ENCODE measurements at places on chromosomes 13 and 19.

GRCh38 chr13:66359393-66359792 lies 870.7 kb downstream of the PCDH9 start:
- DNase-seq = no peak

- DNase-seq = no peak
Observed at GRCh38 chr19:31432201-31432810, 83.1 kb upstream of the TSHZ3 start.

DNA sequence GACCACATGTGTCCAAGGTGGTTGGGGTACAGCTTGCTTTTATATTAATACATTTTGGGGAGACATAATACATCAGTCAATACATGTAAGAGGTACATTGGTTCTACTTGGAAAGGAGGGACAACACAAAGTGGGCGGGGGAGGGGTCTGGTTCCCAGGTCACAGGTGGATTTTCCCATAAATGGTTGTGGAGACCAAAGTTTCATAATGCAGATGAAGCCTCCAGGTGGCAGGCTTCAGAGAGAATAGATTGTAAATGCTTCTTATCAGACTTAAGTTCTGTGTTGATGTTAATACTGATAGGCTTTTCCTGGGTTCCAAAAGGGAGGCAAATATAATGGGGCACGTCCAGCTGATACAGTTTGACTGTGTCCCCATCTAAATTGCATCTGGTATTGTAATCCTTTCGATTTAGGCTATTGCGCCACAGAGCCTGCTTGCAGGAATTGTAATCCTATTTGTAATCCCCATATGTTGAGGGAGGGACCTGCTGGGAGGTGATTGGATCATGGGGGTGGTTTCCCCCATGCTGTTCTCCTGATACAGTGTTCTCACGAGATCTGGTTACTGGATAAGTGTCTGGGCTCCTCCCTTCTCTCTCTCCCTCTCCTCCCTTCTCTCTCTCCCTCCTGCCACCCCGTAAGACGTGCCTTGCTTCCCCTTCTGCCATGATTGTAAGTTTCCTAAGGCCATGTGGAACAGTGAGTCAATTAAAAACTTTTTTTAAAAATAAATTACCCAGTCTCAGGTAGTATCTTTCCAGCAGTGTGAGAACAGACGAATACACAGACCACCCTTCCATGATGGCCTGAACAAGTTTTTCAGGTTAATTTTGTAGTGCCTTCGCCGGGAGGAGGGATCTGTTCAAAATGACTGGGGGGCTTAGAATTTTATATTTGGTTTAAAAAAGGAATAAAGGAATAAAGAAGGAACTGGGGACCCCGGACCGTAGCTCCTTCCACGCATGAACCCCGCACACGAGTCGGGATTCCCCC lies 44.9 kb downstream of the ZNF823 start:
- DNase-seq = no peak

GRCh38 chr13:76725211-76725610 lies 161.0 kb downstream of the KCTD12 start:
- no peak for DNase-seq

DNA sequence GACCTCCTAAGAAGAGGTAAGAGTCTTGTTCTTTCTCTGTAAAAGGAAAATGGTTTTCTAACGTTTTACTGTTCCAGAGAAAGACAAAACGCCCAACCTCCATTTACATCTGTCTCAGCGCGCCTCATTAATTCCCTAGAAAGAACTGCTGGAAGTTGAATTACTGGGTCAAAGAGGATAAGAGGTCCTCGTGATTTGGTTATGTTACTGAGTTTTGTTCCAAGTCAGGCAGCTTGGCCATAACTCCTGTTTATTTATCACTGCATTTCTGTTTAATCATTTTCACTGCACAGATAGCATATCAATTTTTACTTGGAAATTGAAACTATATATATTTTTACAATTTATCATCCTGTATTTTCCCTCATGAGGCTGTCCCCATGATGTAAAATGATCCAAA lies 112.9 kb upstream of the PEG3 start:
- no peak for DNase-seq

DNA sequence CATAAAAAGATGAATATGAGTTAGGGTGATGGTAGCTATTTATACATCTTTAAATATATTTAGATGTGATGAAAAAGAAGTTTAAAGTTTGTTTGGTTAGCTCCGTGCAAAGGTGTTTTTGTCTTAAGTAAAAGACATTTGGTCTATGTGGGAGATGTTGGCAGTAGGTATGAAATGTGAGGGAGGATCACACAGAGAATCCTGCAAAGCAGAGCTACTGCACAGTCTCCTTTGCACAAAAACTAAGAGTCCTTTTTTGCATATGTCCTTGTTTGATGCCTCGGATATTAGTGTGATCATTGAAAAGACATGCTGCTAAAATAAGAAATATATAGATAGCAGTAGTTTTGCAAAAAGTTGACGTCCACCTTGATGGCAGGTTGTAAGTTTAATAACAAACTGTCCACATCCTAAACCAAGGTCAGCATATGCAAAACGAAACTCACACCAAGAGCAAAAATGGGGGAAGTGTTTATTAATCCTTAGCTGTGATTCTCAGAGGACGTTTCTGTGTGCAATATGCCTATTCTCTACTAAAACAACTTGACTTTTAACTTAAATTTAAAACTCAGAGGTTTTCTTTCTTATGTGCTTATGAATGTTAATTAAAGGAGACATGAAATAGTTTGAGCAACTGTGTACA lies 870.1 kb downstream of the PCDH9 start:
- DNase-seq = no peak

DNA sequence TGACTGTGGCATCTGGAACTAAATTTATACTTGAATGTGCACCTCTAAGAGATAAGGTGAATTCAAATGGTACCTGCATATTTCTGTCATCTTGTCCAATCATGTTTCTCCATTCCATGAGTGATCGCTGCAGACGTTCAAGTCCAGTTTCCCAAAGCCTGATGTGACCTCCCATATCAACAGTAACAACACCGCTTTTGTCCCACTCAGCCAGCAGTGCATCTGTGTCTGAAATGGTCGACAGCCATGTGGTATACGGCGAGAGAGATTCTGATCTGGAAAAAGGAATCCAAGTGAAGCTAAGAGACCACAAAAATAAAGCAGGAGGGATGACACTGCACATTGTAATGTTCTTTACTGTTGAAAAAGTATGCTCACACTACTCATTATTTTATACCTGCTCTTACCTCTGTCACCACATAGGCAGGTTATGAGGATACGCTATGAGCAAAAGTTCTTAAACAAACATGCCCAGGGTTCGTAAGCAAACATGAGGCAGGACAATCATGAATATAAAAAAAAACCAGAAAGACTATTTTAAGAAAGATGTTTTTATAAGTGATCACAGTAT lies 213.6 kb downstream of the RGCC start:
- DNase-seq = no peak

DNA sequence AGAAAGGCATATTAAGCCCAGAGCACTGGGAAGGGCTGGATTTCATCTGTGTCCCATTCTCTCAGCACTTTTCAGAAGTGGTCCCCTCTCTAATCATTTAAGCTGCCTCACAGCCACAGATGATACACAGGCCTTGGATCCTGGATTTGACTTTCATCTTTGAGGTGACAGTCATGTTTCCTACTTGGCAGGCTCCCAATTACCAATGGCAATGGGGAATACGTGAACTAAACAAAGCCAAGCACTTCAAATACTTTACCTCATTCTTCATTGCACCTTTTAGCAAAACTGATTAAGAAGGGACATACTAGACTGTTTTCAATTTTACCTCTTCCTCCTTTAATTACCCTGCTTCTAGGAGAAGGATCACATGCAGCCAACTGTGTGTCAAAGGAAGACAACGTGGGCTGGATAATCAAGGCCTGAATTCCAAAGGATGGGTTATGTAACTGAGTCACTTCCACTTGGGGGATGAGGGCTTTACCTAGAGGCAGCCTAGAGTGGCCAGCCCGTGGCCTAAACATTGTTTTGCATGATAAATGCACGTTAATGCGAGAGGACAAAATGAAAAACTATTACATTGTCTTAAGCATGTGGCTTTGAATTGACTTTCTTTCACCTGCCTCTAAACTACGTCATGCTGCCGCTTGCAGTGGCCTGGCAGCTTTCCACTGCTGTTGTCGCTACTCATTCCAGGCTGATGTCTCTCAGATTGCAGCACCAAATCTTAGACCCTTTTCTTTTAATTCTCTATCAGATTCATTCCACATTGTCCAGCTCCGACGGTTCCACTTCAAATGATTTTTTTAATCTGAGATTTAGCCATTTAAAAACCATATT lies 95.0 kb downstream of the KCTD12 start:
- no peak for DNase-seq

- DNase-seq = no peak
Observed at GRCh38 chr19:30785458-30786137, 413.4 kb downstream of the ZNF536 start.

- no peak for DNase-seq
Observed at GRCh38 chr19:14550201-14550754, 20.9 kb downstream of the TECR start.

- DNase-seq = no peak
Observed at GRCh38 chr13:29957320-29957719, 106.9 kb upstream of the UBL3 start.

DNA sequence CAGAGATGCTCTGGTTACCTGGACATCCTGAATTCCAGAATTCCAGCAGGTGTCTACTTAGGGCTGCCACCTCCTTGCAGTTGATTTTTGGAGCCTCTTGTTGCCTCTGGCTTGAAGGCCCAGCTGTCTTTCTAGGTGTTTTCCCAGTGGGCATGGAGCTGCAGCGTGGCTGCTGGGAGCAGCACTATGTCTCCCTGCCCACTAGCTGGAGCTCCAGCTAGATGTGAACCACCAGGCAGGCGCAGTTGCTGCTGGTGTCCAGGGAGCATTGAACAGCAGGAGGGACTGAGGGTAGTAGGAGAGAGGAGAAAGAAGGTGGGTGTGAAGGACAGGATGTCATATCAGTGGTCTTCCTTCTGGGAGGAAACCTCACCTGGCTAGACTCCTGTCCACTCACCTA lies 9.9 kb upstream of the SELENOW start:
- no peak for DNase-seq

- no peak for DNase-seq
Observed at GRCh38 chr13:30570691-30571090, 47.0 kb upstream of the USPL1 start.

DNA sequence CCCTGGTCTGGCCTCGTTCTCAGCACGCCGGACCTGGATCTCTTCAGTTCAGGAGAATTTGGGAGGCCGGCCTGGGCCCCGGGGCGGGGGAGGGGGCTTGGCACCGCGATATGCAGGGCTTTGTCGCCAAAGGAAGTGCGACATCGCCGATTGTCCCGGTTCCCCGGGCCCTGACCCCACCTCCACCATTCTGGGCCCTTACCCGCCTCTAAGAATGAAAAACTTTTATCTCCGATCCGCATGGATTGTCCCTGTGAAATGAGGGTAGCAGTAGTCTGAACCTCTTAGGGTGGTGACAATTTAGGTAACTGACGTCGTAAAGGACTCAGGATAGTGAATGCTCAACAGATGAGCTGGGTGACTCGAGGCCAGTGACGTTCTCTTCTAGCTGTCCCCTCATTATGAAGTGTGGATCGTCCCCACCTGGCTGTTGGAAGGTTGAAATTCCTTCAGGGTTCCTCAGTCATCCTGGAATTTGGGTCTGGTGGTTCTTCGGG lies 650 bp downstream of the DDA1 start:
- DNase-seq = no peak

Measured in hypothalamus (tissue), 51 donors.